ENCODE measurements at places on chromosomes 6 and 20.

DNA sequence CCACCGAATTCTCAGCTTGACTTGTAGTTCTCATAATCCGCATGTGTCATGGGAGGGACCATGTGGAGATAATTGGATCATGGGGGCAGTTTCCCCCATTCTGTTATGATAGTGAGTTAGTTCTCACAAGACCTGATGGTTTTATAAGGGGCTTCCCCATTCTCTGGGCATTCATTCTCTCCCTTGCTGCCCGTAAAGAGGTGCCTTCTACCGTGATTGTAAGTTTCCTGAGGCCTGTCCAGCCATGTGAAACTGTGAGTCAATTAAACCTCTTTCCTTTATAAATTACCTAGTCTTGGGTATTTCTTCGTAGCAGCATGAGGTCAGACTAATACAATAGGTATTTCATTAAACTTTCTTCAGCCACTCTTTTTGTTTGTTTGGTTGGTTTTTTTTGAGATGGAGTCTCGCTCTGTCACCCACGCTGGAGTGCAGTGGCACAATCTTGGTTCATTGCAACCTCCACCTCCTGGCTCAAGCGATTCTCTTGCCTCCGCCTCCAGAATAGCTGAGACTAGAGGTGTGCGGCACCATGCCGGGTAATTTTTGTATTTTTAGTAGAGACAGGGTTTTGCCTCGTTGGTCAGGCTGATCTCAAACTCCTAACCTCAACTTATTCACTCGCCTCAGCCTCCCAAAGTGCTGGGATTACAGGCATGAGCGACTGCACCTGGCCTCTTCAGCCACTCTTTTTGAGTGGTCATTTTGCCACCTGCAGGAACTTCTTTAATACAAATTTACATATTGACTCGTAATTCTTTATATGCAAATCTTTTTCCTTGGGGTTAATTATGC lies 36.3 kb downstream of the GSTA2 start:
- no peak for DNase-seq

DNA sequence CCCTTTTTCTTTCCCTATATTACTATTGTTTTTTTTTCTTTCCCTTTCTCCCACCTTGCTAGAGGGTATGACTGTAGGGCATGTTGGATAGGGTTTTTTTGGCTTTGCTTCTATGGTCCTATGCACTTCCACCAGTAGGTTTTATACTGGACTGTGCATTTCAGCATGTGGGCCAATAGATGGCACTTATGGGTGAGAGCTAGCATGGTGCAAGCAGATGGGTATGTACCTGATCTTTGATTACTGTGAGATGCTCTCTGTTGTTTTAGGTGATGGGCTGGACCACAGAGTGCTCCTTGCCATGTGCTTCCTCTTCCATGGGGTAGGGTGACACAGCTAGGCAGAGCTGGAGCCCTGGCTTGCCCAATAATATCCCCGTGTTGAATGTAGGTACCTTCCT lies 128.5 kb upstream of the CHD6 start:
- no peak for DNase-seq

DNA sequence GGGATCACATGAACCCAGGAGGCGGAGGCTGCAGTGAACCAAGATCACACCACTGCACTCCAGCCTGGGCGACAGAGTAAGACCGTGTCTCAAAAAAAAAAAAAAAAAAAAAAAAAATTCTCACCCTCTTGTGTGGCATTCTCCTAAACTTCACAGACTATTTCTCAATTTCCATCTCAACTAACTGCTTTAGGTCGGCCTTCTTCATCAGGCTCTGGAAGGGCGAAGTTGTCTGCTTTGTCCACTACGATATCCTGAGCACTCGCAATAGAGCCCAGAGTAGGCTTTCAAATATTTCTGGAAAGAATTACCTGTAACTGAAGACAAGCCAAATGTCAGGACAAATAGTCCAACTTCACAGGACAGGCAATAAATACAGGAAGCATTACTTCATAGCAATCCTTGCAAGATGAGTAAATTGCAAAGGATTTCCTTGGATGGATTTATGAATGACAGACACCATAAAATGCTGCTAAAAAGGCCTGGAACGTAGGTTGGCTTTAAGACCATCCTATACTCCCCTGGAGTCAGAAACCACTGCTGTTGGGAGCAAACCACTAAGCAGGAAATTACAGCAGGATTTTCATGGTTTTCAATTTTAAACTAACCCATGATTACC lies 116.3 kb upstream of the SLC2A12 start:
- DNase-seq = no peak

DNA sequence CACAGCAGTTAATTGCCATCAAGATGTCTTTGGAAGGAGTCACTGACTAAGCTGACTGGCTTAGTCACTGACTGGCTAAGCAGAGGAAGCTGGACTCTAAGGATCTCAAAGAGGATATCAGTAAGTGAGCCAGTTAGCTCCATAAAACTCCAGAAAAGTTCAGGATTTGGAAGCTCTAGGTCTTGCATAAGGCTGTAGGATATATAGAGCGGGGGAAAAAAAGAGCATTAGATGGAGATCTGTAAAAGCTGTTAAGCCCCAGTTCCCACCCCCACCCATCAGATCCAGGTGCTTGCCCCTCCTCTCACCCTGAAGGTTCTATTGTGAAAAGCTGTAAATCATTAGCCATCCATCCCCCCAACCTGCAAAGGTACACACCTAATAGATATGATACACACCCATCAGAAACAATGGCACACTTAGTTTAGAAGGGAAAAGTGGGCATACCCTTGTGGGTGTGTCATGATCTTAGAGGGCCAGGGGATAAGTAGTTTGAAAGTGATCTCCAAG lies 32.2 kb downstream of the CARMIL1 start:
- no peak for DNase-seq

- no peak for DNase-seq
These were observed 183.0 kb upstream of the PHACTR1 start for GRCh38 chr6:12533586-12533985.
